Activated CD4-positive, alpha-beta T cell treated with anti-CD3 and anti-CD28 coated beads, Interleukin-2, amount 50 U/mL, for 4 hours (primary cell): ENCODE measurements at places on chromosomes 16 and 17.

DNA sequence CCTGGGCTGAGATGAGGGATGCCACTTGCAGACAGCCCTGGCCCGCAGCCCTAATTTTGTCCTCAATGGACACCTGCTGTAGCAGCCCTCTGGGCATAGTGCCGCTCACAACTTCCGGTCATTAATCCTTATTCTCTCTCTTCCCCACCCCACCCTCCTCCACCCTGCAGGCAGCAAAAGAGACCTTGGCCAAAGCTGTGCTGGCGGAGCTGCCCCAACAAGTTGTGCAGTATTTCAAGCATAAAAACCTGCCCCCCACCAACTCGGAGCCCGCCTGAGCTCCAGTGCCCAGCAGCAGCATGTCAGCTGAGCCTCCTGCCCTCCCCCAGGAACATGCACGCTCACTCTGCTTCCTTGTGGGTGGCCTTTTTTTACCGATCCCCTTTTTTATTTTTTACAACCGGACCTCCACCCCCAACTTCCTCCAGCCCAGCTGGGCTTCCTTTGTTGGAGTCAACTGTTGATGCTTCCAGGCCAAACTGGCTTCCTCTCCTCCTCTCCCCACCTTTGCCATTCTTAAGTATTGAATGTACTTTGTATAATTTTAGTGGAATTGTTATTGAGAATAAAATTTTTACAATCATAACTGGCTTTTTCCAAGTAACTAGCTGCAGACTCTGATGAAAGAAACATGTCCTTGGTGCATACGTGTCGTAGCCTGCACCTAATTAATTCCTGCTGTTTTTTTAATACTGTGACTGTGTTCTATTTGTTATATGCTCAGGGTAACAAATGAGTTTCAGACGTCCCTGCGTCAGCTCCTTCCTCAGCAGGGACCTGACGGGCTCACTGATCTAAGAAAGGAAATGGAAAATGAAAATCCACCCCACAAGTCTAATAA lies 38.2 kb downstream of the PSME3IP1 start:
- DNase-seq = no peak

DNA sequence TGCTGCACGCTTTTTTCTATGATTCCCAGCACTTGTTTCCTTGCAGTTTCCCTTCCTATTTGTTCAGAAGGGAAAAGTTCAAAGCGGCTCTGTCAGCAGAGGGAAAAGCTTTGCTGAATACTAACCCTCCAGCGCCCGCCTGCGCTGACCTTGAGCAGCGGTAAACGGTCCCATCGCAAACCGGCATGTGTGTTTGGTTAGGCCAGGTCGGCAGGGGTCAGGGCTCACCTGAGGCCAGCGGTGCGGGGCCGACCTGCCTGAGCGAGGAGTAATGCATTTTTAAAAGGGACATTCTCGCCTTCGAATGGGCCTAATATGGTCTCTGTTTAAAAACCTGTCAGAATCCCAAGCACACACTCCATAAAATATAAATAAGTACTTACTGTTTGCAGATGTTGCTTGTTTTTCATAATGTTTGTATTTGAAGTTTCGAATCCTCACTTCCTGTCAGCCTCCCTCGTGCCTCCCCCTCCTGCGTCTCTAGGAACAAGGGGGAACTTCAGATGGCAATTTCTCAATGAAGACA lies 110.1 kb downstream of the IRX3 start:
- no peak for DNase-seq

- DNase-seq = no peak
Observed at GRCh38 chr16:78179666-78180065, 80.2 kb downstream of the WWOX start.

DNA sequence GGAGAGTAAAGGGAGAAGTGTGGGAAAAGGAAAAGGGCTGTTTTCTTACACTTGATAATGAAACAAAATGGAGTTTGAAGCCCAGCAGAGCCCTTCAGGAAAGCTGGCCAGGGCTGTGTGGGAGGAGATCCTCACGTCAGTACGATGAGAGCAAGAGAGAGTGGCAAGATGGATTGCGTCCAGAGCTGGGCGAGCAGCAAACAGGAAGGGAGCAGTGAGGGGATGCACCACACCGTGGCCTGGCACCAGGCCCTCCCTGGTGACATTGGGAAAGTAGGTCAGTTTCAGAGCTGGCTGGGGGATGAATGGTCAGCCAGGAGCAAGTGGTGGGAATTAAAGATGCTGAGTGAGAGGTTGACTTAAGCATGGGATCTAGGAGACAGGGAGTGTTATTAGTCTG lies 273.6 kb downstream of the GRIN2A start:
- no peak for DNase-seq

GRCh38 chr17:82370471-82371332 lies 863 bp upstream of the UTS2R start:
- DNase-seq = peak; percentile 37

- DNase-seq = no peak
Observed at GRCh38 chr16:2973093-2973492, 3.9 kb downstream of the PAQR4 start.

DNA sequence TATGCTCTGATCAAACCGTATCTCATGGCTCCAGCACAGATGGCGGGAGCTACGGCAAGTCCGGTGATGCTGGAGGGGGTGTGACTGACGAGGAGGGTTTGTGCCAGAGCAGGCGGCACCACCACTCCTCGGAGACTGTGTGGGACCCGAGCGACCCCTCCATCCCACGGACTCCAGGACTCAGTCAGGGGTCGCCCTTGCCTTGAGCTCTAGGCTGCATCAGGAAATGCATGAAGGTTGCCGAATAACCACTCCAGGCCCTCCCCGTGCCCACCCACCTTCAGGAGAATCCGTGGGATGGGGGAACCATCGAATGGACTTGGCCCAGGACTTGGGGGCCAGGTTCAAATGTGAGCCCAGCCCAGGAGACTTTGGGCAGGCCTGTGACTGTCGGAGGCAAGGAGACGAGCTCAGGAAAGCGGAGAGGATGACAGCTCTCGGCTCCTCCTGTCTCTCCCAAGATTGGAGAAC lies 60.2 kb upstream of the ZNF469 start:
- no peak for DNase-seq

- DNase-seq = no peak
Observed at GRCh38 chr16:65889533-65889966, 476.9 kb upstream of the CDH5 start.

- DNase-seq = no peak
Observed at GRCh38 chr17:30819971-30820705, 4.4 kb downstream of the CRLF3 start.

- DNase-seq = peak; percentile 31
Observed at GRCh38 chr17:2087597-2088211, 32.8 kb downstream of the HIC1 start.

GRCh38 chr16:30715750-30716445 lies 16.9 kb downstream of the SRCAP start:
- DNase-seq = peak; percentile 25

DNA sequence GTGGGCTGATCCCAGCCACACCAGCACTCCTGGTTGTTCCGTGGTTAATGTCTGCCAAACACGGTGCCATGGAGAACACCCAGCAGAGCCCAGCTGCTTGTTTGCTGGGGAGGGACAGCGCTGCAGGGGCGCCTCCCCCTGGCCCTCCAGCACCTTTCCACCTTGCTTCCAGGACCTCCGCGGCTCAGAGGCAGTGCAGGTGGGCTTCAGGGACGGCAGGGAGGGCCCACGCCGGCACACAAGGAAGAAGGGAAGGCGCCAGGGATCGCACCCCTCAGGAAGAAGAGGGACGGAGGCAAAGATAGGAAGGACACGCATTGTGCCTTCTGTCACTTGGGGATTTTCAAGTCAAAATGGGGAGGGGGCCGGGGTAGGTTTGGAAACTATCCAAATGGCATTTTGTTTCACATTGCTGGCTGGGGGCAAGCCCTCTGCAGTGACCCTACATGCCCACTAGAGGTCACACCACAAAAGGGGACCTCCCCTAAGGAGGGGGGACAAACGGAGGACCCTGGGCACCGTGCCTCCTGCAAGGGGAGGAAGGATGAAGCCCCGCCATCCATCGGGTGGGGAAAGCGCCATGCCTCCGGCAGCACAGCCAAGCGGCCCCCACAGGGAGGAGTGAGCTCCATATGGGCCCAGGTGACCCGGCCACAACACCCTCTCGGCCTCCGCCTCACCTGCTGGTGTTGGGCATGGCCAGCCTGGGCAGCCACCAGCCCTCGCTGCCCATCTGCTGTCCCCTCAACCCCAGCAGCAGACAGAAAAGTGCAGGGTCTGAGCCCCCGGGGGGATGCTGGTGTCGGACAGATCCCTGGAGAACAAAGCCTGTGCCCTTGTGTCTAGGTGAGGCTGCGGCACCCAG lies 7.5 kb upstream of the C16orf95 start:
- DNase-seq = peak; percentile 30

DNA sequence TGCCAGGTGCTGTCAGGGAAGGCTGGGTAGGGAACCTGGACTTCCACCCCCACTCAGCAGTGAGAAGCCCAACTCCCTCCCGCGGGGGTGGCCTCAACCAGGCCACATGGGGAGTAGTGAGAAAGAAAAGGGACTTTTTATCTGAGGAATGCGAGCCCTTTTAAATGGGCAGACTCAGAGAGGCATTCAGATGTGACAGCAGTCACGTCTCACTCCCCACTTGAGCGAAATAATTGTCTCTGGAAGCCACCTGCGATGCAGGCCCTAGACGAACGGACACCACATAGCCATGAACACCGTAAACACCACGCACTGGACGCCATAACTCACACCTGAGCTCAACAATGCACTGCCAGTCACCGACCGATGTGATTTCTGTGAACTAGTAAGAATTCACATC lies 11.9 kb upstream of the CD300E start:
- DNase-seq = no peak

DNA sequence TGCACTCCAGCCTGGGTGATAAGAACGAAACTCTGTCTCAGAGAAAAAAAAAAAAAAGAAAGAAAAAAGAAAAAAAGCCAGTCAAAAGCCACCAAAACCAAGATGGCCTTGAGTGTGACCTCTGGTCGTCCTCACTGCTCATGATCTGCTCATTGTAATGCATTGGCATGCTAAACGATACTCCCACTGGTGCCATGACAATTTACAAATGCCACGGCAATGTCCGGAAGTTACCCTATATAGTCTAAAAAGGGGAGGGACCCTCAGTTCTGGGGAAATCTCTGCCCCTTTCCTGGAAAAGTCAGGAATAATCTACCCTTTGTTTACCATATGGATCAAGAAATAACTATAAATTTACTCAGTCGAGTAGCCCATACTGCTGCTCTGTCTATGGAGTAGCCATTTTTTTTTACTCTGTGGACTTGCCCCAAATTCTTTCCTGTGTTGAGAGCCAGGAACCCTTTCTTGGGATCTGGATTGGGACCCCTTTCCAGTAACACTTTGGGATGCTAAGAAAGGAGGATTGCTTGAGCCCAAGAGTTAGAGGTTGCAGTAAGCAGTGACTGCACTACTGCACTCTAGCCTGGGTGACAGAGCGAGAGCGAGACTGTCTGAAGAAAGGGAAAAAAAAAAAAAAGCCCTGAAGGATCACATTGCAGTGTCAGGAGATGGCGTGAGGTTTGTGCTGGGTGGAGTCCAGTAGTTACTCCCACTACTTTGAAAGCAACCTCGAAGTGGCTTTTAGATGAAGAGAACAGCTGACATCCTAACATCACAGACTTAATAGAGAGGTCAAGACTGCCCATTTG lies 3.7 kb upstream of the TMEM231 start:
- no peak for DNase-seq

GRCh38 chr16:80997964-80998620 lies 8.6 kb downstream of the CMC2 start:
- DNase-seq = no peak

DNA sequence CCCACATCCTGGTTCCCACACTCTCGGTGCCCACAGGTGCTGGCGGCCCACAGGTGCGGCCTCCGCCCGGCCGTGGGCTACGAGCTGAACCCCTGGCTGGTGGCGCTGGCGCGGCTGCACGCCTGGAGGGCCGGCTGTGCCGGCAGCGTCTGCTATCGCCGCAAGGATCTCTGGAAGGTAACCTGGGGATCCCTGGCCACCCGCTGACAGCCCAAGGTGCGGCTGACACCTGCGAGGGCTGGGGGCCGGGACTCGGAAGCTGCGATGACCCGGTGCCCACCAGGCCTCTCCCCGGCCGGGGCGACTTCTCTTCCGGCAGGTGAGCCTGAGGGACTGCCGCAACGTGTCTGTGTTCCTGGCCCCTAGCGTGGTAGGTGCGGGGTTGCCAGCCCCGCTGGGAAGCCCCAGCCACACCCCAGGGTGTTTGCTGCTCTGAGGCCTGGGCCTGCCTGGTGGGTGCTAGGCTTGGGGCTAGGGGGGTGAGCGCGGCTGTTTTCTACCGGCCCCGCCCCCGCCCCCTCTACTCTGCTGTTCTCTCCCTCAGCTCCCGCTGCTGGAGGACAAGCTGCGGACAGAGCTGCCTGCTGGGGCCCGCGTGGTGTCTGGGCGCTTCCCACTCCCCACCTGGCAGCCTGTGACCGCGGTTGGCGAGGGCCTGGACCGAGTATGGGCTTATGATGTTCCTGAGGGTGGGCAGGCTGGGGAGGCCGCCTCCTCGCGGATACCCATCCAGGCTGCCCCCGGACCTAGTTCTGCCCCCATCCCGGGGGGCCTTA lies 1.0 kb downstream of the ANTKMT start:
- no peak for DNase-seq

DNA sequence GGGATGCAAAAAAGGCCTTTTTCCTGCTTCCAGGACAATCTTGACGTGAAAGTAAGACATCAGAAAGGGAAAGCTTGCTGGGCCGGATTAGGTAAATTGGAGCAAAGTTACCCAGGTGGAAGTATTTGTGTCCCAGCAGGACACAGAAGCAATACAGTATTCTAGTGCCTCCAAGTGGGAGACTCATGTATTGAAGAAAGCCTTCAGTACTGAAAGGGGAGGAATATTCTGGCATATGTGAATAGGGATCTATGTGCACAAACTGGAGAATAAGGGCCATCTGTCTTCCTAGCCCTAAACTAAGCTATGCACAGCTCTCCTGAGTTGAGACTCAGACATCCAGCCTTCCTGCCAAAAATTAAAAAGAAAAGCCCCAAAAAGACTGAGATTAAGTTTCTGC lies 327.3 kb upstream of the CDH8 start:
- DNase-seq = no peak

GRCh38 chr16:26137956-26138355 lies 446.2 kb downstream of the HS3ST4 start:
- DNase-seq = no peak

DNA sequence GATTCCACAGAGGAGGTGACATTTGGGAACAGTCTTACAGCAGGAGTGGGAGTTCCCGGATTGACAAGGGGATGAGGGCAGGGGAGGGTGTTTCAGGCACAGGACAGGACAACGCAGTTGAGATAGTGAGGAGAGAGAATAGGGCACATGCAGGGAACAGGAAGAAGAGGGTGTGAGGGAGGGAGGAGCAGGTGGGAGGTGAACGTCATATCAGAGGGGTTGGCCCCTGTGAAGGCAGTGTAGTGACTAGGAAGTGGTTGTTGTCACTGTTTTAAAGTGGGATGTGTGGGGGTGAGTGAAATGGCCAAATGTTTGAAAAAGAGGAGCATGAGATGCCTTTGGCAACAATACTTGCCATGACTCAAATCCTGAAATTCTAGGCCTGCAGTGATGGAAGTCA lies 12.2 kb downstream of the PRKCB start:
- DNase-seq = peak; percentile 54
